Stimulated activated CD4-positive, alpha-beta T cell treated with anti-CD3 and anti-CD28 coated beads, Interleukin-15, amount 100 ng/mL, for 24 hours (primary cell): ENCODE measurements at places on chromosomes 2 and 18.

GRCh38 chr2:152456262-152456661 lies 121.3 kb downstream of the FMNL2 start:
- no peak for DNase-seq

- no peak for DNase-seq
These were observed 28.2 kb downstream of the LPIN2 start for GRCh38 chr18:2984703-2985261.

DNA sequence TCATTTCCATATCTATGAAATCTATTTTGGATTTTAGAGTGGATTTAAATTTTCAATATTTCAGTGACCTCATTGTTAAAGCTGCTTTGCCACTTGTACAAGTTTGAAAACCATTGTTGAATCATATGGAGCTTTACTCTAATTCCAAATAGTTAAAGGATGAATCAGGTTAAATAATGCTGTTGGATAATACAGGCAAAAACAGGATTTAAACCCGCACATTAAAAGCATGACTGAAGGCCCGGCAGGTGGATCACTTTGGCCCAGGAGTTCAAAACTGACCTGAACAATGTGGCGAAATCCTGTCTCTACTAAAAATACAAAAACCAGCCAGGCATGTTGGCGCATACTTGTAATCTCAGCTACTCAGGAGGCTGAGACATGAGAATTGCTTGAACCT lies 68.3 kb downstream of the RIF1 start:
- DNase-seq, result no peak

DNA sequence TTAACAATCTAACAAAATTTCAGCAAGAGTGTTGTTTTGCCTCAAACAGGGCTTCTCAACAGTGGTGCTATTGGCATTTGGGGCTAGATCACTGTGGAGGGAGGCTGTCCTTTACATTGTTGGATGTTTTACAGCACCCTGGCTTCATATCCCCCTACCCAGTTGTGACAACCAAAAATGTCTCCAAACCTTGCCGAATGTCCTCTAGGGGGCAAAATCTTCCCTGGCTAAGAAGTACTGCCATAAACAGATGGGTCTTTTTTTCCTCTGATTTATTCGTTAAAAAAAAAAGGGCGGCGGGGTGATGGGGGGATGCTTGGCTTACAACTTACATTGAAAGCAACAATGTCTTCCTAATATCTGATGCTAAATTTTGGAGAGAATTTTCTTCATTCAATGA lies 207.6 kb upstream of the CCDC150 start:
- DNase-seq, result no peak

GRCh38 chr2:148524519-148524919 lies 120.0 kb upstream of the EPC2 start:
- DNase-seq, result peak; percentile 57

- peak; percentile 20 for DNase-seq
These were observed 568 bp downstream of the RAB31 start for GRCh38 chr18:9708434-9709303.

- no peak for DNase-seq
These were observed 21.4 kb upstream of the C1QL2 start for GRCh38 chr2:119179991-119180390.
